ENCODE measurements at places on chromosomes 3 and 15.

DNA sequence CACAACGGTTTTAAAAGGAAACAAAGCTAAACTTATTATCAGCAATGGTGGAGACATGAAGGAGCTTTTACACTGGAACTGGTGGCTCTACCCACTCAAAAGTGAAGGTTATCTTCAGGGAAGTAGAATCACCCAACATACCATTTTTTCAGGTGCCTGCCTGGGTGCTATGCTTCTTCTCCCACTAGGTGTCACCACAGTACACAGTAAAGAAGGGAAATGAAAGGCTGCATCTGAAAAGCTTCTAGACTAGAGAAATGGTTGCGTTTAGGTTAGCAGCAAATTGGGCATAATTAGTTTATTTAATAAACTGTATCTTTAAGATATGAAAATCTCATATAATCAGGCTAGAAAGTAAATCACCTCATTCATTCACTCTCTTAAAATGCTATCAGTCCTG is 47.0 kb upstream of the SELENOK start:
- peak; percentile 81 for DNase-seq

- DNase-seq: no peak
Measured at GRCh38 chr3:62453448-62453847, 80.1 kb upstream of the FEZF2 start.

- no peak for DNase-seq
Measured at GRCh38 chr15:52006702-52007340, 12.2 kb upstream of the MAPK6 start.

- no peak for DNase-seq
Measured at GRCh38 chr3:160112996-160113395, 112.2 kb upstream of the C3orf80 start.

DNA sequence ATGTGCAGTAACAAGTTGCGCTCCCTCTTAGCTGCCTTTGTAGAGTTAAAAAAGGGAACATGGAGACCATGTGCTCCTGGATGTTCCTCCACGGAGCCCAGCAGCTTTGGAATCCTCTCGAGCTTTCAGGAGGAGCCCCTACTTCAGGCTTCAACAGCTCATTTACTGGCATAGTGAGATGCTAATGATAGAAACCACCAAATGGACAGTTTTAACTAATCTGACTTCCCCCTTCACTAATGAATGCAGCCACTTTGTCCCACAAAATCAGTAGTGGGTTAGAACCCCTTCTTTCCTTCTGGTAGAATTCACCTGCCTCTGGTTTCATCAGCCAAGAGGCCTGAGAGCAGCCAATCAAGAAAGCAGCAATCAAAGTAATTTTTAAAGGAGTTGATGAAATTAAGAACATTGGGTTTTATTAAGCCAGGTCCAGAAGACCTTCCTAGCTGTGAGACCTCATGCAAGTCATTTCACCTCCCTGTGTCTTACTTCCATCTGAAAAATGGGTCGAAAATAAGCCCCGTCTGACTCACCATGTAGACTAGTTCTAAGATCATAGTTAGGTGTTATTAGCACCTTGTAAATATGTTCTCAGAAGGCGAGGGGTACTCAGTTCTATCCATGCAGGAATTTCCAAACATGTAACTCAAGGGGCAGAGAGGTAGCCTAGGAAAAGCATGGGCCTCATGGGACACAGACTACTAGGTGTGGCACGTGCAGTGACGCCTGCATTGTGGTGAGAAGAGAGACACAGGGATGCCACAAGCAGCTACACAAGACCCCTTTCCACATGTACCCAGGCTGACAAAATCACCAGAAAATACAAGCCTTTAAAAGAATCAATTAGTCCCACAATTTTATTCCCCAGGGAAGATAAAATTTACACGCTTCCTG is 179.7 kb upstream of the LPP start:
- DNase-seq: no peak

DNA sequence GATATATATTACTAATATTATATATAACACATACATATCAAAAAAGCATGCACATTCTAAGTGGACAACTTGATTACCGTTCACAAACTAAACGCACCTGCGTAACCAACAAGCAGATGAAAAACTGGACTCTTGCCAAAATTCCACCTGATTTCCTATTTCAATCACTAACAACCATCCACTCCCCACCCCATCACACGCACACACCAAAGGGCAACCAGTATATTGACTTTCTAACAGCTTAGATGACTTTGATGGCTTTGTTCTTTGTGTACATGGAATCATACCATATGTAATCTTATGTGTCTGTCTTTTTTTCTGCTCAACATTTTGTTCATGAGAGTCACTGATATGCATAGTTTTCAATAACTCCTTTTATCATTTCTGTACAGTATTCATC is 496.8 kb upstream of the ARRDC4 start:
- no peak for DNase-seq

- no peak for DNase-seq
Measured at GRCh38 chr3:44237665-44238064, 4.0 kb upstream of the TOPAZ1 start.

- no peak for DNase-seq
Measured at GRCh38 chr3:64898941-64899340, 211.1 kb upstream of the ADAMTS9 start.

DNA sequence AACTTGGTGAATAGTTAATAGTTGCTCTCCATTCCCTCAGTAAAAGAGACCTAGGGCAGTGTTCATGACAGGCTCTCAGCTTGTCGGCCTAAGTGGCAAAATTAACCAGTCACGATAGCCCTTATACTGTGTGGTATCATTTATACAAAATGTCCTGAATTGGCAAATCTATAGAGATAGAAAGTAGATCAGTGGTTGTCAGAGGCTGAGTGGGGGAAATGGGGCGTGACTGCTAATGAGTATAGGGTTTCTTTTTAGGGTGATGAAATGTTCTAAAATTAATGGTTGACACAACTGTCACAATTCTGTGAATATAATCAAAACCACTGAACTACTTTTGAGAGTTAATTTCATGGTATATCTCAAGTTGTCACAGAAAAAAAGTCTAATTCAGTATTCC is 20.9 kb downstream of the ARIH1 start:
- no peak for DNase-seq

DNA sequence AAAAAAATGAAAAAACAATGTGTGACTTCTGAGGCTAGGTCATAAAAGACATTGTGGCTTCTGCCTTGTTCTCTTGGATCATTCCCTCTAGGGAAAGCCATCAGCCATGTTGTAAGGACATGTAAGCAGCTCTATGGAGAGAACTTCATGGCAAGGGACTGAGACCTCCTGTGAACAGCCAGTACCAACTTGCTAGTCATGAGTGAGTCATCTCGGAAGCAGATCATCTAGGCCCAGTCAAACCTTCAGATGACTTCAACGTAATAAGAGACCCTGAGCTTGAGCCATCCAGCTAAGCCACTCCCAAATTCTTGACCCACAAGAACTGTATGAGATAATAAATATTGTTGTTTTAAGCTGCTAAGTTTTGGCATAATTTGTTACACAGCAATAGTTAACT is 4.9 kb downstream of the MON1A start:
- peak; percentile 36 for DNase-seq

DNA sequence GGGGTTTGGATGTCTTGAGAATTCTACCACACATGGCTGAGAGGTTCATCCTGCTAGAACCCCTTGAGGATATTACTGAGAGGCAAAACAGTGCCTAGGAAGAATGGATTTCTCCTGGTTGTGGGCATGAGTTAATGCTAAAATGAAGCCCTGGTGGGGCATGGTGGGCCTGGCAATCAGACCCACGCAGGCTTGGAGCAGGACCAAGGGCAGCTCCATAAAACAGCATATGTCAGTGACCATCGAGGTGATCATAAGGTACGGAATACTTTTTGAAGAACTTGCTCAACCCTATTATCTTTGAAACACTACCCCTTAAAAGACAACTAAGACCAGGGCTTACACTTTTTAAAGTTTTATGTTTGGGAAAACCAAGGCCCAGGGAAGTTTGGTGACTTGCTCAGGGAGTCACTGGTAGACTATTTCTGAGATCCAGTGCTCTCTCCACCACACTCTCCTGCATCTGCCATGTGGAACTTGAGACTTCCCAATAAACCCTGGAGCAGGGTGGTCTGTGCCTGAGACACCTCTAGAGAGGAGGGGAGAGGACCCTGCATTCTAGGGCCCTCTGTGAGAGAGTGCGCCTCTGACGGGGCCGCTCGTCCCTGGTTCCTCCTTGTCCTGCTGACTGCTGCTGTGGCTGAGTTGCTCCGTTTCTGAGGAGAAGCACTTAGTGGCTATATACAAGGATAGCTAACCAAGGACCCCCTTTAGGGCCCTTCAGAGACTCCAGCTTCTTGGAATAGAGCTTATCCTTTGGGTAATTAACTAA is 28.0 kb upstream of the TIMP4 start:
- no peak for DNase-seq

DNA sequence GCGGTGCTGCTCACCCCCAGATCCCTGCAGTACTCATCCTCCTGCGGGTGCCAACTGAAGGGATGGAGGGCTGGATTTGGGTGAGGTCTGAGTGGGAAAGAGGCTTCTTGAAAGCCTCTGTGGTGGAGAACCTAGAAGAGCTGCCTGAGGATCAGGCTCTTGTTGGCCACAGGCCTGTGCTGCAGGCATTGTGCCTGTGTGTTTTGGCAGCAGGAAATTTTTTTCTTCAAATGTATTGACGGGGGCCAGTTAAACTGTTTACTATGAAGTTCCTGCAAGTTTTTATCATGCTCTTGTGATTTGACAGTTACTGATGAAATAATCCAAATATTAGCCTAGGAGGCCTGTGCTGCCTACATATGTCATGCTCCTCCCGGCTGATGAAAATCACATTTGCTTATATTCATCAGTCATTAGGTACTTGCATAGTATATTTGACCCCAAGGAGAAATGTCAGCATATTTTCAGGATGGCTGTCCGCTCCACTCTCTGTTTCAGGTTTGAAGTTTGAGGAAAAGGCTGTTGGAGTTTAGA is 103.1 kb downstream of the THSD4 start:
- DNase-seq: no peak

- no peak for DNase-seq
Measured at GRCh38 chr3:40714771-40715345, 190.1 kb downstream of the ZNF621 start.

DNA sequence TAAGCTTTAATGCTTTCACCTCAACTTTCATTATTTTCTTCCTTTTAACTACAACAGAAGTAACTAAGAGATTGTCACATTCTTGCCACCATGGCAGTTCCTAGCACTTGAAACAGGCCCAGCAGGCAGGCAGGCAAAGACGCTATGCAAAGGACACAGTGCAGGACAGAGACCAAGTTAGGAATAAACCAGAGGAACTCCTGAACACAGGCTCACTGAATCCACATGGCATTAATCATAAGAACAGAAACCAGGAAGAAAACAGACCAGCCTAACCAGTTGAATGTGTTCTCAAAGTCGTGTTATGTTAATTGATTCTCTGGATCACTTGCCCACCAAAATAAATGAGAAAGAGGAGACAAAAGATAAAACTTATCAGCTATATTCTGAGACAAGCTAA is 397.6 kb downstream of the TBL1XR1 start:
- DNase-seq: no peak

GRCh38 chr3:143122608-143123352 is 3.2 kb downstream of the CHST2 start:
- DNase-seq: no peak

DNA sequence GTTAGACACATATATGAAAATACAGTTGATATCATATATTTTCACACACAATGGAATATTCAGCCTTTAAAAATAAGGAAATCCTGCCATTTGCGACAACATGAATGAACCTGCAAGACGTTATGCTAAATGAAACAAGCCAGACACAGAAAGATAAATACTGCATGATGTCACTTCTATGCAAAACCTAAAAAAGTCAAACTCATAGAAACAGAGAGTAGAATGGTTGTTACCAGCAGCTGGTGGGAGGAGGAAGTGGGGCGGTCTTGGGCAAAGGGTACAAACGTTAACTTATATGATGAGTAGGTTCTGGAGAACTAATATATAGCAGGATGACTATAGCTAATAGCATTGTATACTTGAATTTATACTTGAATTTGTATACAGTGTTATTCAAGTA is 213.2 kb upstream of the NR2F2 start:
- no peak for DNase-seq

DNA sequence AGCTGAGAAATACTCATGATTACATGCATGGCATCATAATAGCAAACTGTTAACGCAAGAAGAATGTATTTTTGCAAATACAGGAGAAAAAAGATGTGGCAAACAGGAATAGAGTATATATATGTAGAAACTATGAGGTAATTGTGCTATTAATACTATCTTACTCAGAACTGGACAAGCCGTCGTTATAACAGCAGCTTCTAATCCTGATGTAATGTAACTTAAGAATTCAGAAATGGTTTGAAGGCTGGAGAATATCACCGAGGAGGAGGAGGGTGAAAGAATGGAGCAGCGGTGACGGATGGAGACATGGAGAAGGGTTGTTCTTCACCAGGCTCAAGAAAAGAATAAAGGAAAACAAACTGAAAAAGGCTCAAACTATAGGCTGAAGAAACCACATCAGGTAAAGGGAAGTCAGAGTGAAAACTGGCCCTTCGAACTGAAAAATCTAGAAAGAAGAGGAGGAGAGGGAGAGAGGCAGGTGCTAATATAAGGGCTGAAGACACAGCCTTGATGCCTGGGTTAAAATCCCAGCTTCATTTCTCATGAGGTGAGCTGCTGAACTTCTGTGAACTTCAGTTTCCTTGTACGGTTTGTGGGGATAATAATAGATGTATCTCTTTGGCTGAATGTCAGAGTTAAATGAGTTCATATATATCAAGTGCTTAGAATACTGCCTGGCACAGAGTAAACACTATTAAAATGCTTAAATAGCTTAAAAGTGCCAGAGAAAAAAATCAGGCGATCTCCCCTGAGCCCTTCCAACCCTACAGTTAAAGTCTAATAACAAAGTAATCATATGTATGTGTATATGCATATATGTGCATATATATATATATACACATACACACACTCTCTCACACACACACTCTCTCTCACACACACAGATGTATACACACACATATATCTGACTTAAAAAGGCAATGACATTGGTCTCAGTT is 43.9 kb downstream of the GOLIM4 start:
- peak; percentile 53 for DNase-seq

DNA sequence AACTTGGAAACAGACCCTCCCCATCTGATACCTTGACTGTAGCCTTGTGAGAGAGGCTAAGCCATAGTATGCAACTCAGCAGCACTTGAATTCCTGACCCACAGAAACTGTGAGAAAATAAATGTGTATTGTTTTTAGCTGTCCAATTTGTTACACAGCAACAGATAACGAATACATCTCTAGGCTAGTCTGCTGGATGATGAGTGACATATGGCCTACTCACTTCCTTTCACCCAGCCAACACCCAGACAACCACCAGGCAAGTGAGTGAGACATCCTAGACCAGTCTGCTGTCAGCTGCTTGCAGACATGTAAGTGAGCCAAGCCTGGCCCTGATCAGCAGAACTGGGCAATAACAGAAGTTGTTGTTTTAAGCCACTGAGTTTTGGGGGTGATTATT is 19.2 kb upstream of the SMAD6 start:
- no peak for DNase-seq

DNA sequence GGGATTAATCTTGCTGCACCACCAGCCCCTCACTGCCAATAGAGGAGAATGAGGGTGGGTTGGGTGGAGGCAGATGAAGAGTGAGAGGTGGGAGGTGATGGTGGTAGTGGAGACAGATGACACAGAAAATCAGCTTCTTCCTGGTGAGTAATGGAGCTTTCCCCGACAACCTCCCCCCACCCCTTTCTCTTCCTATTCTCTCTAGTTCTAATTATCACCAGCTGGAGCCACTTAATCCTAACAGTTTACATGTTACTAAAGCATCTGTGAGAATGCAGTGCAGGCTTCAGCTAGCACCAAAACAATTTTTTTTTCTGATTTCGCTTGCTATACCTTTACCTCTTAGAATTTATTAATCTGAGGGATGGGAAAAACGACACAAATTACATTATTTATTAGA is 116.1 kb upstream of the DNAJC19 start:
- DNase-seq: no peak
